ENCODE measurements at places on chromosomes 5 and 9.

GRCh38 chr5:83031381-83031780 is 45.8 kb downstream of the TMEM167A start:
- no peak for DNase-seq

GRCh38 chr9:13929013-13929412 is 384.9 kb downstream of the NFIB start:
- DNase-seq = no peak

- DNase-seq = no peak
Measured at GRCh38 chr9:444528-444927, 229.9 kb downstream of the DOCK8 start.

- no peak for DNase-seq
Measured at GRCh38 chr5:68268101-68268851, 52.7 kb downstream of the PIK3R1 start.

DNA sequence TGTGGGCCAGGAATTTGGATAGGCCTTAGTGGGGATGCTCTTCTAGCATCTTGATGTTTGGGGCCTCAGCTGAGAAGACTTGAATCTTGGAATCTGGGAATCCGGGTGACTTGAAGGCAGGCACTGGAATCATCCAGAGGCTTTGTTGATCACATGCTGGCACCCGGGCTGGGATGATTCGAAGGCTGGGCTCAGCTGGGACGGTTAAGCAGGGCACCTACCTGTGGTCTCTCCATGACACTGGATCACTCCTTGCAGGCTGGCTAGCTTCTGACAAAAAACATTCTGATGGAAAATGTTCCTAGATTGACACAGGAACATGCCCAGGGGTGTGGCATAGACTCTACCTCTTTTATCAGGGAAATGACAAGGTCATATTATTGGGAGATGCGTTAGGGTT is 149.1 kb downstream of the TENT4A start:
- DNase-seq = no peak

DNA sequence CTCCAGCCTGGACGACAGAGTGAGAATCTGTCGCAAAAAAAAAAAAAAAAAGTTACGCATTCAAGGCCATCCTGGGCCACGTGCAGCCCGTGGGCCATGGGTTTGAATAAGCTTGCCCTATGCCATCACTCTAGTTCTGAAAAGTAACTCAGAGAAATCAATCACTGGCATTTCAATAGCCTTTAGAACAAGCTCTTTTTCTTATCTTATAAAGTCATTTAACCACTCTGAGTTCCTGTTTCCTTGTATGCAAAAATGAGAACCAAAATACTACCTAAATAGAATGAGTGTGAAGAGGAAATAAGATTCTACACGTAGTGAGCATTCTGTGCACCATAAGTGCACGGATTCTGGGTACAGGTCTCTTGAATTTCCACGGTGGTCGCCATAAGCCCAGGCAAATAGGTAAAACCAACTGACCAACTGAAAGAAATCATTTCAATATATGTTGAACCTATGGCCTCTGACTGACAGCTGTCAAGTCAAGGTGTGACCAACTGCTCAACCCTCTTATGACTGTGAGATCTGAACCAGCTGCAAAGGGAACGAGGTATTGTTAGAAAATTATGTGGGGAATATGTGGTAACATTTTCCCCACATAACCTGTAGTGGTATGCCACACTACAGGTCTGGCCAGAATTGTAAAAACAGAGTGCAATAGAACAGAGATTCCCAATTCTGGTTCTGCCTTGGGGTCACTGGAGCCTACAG is 143.9 kb upstream of the LHFPL2 start:
- no peak for DNase-seq

DNA sequence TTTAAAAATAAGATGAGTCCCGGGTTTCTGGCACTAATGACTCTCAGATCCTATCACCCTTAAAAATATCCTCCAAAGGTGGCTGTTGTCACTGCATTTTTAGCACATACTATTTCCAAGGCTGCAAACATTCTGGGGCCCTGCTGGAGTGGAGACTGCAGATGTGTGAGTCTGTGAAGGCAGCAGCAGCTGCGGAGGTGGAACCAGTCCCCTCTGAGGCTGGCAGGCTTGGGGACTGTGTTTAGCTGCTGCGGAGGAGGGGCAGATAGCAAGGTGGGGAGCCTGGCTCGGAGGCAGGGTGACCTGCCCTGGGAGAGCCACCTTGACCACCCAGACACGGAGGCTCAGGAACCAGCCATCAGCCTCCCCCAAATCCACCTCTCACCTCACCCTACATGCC is 77.0 kb downstream of the C5orf15 start:
- DNase-seq = no peak

DNA sequence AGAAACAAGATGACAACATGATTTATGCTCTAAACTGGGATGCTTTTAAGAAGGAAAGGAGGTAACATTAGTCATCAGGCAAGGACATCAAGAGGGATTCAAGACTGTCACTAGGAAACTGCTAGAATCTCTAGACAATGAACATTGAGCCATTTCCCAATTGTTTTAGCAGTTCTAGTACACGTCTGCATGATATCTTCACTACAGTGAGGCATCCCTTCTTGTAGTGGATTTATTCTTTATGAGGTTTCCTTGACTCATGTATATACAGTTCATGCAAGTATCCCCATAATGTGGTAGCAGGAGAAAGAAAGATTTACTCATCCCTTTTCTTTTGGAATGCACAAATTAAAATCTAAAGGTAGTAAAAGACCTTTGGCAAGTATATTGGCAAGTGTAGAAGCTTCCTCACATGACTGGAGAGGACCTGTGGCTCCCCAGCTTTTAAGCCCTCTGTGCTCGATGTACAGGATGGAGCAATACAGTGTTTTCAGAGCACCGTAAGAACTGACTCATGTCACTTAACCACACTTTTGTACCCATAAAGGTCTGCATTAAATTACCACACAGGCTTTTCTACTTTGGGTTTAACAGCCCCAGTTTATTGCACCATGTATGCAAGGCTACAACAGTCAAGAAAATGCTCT is 335.9 kb downstream of the SEMA5A start:
- no peak for DNase-seq

DNA sequence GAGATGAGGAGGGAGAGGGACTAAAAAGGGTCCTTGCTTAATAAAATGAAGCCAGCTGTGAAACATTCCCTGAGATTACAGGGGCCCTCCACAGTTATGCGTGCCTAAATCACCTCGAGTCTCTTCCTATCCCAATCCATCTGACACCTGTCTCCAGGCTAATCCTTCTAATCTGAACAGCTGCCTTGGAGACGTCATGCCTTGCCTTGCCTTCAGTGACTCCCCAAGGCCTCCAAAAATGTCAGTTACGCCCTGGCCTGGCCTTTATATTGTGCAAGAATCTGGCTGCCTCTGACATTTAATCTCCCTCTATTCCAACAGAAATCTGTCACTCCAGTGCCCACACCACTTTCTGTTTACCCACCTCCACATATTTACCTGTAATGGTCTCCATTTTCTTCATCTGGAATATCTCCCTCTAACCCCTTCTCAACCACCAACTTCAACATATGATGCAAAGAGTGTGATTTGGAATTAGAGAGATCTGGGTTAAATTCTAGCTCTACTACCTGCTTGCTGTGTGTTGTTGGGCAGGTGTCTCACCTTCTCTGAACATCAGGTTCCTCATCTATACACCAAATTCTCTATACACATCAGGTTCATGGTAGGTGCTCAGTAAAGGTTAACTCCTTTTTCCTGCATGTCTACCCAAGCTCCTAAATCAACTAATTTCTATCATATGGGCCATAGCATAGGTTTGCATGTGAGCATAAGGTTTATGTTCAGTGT is 57.9 kb downstream of the PTCD2 start:
- DNase-seq = no peak
